Stimulated activated CD8-positive, alpha-beta memory T cell treated with anti-CD3 and anti-CD28 coated beads, Interleukin-4, amount 100 ng/mL, for 1 hour (primary cell): ENCODE measurements at places on chromosomes 7 and 10.

- no peak for DNase-seq
Observed at GRCh38 chr7:119703895-119704294, 569.1 kb upstream of the KCND2 start.

- DNase-seq: no peak
Observed at GRCh38 chr7:120442838-120443237, 169.9 kb downstream of the KCND2 start.

DNA sequence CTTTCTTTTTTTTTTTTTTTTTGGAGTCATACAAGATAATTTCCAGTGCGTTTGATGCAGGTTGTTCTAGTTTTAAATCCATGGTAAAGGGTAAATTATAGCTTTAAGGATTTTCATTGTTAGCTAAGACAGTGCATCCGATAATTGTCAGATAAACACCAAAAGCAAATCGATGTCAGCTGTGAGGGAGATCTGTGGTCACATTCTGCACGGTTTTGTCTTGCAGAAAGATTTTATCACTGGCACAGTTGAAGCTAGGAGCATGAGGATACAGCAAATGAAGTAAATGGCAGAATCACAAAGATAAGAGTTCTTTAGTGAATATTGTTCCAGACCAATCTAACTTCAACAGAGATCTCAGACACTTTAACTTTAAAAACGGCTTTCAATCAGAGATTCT is 648.8 kb upstream of the COBL start:
- DNase-seq: no peak

DNA sequence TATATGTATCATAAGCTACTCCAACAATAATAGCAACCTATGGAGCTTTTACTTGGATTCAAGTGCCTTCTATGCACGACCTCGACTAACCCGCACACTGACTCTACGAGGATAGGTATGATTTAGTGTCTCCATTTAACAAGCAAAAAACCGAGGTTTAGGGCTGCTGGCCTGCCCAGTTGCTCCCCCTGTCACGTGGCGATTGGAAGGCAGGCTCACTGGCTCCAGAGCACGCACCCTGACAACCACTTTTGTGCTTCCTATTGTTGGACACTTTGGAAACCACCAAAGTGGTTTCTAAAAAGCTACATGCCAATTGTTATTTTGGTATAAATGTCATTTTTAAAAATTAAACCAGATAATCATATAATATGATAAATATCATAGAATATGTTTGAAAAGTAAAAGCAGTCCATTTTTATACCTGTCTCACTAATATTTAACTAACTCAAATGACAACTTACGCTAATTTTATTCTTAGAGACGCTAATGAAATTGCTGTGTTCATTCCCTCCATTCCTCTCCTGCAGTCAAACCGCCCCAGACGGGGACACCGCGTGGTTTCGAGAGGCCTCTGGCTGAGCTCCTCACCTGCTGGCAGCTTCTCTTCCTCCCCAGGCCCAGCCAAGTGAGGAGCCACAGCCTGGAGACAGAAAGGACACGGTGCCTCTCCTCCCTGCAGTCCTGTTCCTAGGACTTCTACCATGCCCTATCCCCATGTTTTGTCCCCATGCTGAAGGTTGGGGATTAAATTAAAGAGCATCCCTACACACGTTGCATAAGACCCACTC is 22.2 kb upstream of the RHEB start:
- DNase-seq: no peak

DNA sequence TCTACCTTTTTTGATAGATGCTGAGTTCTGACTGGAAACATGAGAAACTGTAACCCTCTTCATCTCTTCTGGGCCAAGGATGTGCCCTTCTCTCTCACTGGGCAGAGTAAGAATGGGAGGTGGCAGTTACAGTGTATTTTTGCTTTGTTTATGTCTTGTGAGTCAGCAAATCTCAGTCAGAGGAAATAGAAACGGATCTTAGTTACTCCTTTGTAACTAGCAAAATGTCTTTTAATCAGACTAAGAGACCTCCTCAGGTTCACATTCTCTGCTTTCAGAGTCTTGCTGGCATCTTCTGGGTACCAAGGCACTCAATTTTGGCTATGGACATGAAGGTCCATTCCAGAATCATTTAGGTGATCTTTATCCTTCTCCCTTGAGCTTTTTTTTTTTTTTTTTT is 70.9 kb downstream of the HHEX start:
- DNase-seq: no peak

DNA sequence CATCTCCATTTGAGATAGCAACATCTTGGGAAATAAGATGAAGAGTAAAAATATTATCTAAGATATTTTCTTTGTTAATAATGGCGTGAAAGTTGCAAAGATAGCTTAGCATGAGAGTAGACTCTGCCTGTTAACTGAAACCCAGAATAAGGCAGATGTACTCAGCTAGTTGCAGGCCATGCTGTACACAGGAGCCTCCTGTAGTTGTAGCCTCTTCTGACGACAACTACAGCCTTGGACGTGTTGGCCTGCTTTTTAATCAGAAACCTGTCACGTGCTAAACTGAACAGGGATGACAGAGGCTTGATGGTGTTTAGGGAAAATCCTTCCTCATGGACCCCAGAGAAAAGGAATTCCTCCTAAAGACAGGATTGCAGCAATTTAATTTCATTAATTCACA is 155.1 kb upstream of the TMEM229A start:
- DNase-seq: no peak

- no peak for DNase-seq
Observed at GRCh38 chr10:12852687-12853086, 148.8 kb downstream of the CCDC3 start.

- DNase-seq: no peak
Observed at GRCh38 chr10:76719006-76719405, 918.6 kb downstream of the KCNMA1 start.

- no peak for DNase-seq
Observed at GRCh38 chr10:7475939-7476338, 65.1 kb upstream of the SFMBT2 start.

- DNase-seq: no peak
Observed at GRCh38 chr7:142012825-142013511, 17.3 kb downstream of the MGAM start.

- DNase-seq: no peak
Observed at GRCh38 chr10:111835574-111835973, 348.0 kb downstream of the GPAM start.

GRCh38 chr10:119737823-119738222 is 12.0 kb downstream of the INPP5F start:
- DNase-seq: no peak

DNA sequence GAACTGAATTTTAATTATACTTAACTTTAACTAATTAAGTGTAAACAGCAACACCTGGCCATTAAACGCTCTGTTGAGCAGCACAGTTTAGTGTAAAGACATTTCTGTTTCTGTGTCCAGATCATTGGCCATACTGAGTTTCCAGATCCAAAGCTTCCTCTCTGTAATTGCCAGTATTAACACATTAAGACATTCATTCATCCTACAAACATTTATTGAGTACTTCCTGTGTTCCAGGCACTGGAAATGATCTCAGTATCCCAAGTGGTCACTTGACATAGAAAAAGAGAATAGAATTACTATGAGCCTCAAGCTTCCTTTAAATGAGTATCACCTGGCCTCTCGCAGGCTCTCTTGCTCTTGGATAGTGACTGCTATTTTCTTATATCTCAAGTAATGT is 618.1 kb downstream of the SORCS3 start:
- DNase-seq: no peak

- no peak for DNase-seq
Observed at GRCh38 chr10:97399843-97400545, 1.1 kb downstream of the RRP12 start.

DNA sequence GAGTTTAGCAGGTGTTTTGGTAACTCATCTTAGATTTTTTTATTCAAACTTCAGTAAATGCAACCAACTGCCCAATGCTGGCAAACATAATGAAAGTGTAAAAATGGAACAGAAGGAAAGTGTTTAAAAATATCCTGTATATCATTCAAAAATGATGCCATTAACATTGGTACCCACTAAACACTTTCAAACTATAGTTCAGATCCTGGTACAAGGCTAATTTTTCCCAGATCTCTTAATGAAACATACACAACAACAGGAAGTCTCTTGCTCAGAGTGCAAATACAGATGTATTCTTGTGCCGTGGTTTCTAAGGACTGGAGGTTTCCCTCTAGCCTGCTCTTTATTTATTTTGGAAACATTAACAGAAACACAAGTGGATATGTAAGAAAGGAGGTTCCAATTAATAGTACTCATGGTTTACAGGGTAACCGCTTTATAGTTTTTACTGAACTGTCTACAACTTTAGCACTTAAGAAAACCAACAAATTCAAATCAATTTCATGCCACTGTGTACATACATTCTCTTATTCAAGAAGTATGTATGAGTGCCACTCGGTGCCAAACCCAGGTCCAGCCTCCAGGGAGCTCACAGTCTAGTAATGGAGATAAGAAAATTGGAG is 176.0 kb upstream of the AKR1E2 start:
- DNase-seq: no peak

GRCh38 chr7:52114509-52114908 is 797.9 kb upstream of the COBL start:
- DNase-seq: no peak

- DNase-seq: no peak
Observed at GRCh38 chr10:119688033-119688508, 36.9 kb downstream of the BAG3 start.

DNA sequence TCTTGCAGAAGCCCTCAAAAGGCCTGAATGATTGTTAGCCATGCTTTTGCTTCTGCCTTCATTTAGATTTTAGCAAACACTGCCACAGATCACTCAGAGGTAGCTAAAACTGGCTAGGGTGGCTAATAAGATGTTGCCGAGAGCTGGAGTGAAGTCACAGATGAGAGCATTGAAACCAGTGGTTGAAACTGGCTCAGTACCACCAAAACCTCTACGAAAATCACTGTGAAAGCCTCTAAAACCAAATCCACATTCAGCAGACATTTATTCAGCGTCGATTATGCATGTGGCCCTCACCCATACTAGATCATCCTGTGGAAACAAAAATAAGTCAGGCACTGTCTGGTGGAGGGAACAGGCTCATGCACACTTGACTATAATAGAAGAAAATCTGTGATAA is 50.8 kb downstream of the PIK3CG start:
- DNase-seq: no peak

DNA sequence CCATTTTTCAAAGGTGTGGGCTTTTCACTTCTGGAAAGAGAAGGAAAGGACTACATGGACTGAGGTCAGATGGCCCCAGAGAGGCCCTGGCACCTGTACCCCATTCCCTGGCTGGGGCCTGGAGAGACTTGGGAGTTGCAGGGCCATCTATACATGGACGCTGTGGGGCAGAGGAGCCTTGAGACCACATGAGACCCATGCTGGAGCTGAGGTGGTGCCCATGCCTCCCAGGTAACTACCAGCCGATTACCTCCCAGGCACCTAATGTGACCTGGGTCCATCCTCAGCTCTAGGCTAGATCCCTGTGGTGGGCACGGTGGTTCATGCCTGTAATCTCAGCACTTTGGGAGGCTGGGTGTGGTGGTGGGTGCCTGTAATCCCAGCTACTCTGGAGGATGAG is 81.3 kb downstream of the GPR26 start:
- DNase-seq: no peak

DNA sequence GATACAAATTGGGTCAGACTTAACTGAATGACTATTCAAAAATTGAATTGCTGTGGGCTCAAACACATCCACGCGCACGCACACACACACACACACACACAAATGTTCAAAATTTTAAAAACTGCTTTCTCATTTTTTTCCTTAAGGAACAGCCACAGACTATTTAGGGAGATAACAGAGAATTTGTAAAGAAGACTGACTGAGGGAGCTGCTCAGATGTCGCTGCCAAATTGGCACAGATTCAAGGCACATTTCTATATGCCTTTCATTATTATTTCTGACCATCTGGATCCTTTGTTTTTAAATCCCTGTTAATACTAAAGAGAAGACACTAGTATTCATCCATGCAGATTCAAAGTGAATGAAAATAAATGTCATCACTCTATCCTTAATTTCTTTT is 154.8 kb downstream of the DGKB start:
- DNase-seq: no peak

- DNase-seq: no peak
Observed at GRCh38 chr10:19713159-19713558, 103.1 kb upstream of the PLXDC2 start.

DNA sequence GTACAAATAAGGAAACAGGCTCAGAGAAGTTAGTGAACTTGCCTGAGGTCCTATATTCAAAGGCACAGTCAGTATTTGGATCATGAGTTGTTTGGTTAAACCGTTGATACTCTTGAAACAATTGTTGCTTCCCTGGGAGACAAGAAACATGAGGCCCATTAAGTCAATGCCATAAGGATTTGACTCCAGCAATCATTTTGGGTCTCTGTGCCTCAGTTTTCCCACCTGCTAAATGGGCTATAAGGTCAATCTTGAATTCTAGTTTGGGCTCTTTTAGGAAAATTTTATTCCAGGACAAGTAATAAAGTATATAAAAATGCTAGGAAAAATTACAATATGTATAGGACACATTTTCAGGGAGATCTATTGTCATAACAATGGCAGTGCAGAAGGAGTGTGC is 202.1 kb downstream of the TMEM26 start:
- DNase-seq: no peak

- no peak for DNase-seq
Observed at GRCh38 chr10:3116508-3117100, 49.3 kb downstream of the PFKP start.

DNA sequence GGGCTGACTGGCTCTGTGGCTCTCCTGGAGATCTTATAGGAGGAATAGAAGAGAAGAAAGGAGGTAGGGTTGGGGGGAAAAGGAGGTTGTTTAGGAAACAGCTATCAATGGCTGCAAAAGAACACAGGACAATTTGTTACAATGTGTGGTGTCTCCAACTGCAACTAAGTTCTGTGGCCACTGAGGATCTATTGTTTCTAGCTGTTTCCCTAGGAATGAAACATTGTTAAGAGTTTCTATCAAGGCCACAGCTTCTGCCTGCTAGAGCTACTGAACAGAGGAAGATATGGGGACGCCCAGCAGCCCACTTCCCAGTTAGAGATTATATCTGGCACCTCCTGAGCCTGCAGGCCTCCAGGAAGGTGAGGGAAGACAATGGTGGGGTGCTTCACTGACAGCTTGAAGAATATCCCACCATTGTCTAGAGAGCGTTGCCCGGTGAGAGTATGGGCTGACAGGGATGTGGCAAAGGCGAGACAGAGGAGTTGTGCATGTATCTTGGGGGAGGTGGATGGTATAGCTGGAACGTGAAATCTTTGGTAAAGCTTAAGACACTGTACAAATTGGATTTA is 4.0 kb downstream of the SCD start:
- no peak for DNase-seq

GRCh38 chr10:107163076-107163855 is 1.2 kb downstream of the SORCS1 start:
- no peak for DNase-seq

DNA sequence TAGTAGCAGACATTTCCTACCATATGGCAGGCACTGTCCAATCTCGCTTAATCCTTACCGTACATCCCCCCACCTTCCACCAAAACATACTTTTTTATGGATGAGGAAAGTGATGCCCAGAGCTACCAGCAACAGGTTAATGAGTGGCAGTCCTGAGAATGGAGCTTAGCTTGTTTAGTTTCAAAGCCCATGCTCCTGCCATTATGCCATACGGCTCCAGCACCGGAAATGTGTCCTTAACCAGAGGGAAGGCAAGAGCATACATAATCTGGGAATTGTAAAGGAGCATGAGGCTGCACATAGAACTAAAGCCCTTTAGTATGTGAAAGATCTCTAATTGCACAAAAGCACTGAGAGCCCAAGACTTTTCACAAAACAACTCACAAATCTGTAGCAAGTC is 155.9 kb upstream of the PHYHIPL start:
- no peak for DNase-seq
